ENCODE measurements at places on chromosomes 4 and X.

GRCh38 chrX:497186-498014, 110.7 kb upstream of the PPP2R3B start:
- DNase-seq: no peak
- H3K4me1 ChIP-seq: no peaks in the 10 kb centered on the region
- H3K36me3 ChIP-seq: no peaks in the 10 kb centered on the region
- H3K27me3 ChIP-seq: peaks cover 4% of the 10 kb centered on the region
- H3K4me3 ChIP-seq: no peak overlapping the region

DNA sequence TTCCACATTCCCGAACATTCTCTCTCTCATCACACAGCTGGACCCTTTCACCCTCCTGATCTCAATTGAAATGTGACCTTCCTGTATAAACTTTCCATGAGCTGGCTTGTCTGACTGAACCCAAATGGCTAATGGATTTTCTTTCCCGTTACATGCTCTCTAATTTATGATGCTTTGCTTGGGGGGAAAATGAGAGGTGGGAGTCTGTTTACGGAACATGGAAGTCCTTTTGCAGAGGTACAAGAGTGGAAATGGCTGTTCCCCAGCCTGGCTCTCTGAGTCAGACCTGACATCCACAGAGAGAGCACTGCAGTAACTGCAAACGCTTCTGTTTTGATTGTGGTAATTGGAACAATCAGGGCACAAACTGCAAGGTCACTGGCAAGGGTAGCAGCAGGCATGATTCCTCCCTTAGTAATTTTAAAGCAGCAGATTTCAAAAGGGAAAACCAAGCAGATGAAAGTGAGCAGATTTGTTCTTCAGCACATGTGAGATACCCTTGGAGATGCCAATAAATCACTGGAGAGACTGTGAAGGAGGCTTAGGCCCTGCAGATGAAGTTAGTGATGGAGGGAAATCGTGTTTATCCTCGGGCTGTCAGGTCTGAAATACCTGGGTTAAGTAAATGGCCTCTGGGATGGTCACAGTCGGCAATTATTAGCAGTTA, 83.9 kb downstream of the SNCA start:
- H3K4me1 ChIP-seq: no peaks in the 10 kb centered on the region
- H3K36me3 ChIP-seq: no peaks in the 10 kb centered on the region
- no peaks in the 10 kb centered on the region for H3K27me3 ChIP-seq
- H3K4me3 ChIP-seq: no peak overlapping the region
- DNase-seq: no peak
- peak overlapping the region; percentile 25 for H3K27ac ChIP-seq

GRCh38 chrX:43557792-43558191, 98.3 kb upstream of the MAOA start:
- H3K27me3 ChIP-seq: peaks cover 6% of the 10 kb centered on the region
- H3K27ac ChIP-seq: no peak overlapping the region
- no peak for DNase-seq

DNA sequence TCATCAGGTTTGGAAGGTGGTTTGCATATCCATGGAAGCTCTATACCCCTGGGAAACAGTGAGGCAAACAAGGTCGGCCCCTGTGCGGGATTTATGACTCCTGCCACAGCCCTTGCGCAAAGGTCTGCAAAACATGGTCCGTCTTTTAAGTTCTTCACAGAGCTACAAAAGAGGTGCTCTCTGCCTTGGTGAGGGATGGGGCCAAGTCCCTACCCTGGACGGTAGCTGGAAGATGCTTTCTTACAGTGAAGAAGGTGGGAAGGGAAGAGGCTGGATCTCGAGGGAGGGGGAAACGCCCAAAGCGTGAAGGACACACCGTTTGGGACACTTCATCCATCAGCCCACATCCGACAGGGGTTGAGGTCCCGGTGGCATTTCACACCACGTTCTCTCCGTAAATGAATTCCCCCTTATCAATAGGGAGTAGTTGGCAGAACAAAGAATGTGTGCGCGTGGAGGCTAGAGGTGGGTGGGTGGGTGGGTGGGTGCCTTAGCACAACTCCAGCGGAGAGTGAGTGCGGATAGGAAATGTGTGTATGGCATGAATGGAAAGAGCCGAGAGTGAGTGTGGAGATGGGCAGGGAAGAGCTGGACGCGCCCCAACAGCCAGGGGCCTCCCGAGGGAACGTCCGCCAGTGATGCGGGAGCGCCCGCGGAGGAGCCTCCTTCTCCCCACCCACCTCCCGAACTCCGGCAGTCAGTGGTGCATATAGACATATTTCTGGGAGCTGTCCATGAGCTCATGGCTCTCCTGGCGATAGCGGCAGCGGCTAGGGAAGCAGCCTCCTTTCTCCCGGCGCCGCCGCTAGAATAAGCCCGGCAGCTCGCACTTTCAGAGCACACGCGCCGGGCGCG, 68.3 kb downstream of the LARP7 start:
- H3K4me1 ChIP-seq: peaks cover 9% of the 10 kb centered on the region
- no peaks in the 10 kb centered on the region for H3K36me3 ChIP-seq
- no peak overlapping the region for H3K27ac ChIP-seq
- H3K4me3 ChIP-seq: peak overlapping the region; percentile 27

DNA sequence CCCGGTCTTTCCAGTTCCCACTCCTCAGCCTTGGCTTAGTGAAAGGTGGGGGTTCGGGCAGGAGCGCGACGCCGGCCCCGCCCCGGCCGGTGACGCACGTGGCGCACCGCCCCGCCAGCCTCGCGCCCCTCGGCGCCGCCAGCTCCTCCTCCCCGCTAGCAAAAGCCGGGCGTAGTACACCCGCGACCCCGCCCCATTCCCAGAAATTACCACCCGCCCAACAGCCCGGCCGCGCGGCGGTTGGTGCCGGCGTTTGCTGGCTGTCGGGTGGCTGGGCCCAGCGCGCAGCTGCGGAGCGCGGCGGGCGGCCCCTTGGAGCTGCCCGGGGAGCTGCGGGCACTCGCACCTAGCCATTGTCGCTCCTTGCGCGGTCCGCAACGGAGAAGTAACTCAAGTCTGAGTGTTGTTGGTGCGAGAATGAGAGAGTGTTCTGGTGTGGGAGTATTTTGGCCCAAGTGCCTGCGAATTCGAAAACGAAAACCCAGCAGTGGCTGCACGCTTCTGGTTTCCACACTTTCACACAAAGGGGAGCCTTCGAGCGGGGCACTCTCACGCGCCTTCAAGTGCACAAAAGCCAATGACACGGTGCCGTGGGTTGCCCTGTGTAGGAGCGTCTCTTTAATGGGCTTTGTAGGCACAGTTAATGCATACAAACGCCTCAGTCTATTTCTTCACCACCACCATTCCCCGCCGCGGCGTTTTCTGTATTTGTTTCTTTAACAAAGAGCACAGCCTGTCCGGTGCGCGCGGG, 1.0 kb upstream of the ELF2 start:
- peaks cover 18% of the 10 kb centered on the region for H3K4me1 ChIP-seq
- peak; percentile 92 for DNase-seq
- H3K4me3 ChIP-seq: peak overlapping the region; percentile 95
- H3K27me3 ChIP-seq: no peaks in the 10 kb centered on the region
- H3K27ac ChIP-seq: peak overlapping the region; percentile 100

GRCh38 chrX:63934791-63935190, 149.8 kb upstream of the ARHGEF9 start:
- H3K4me1 ChIP-seq: no peaks in the 10 kb centered on the region
- H3K27ac ChIP-seq: no peak overlapping the region
- no peaks in the 10 kb centered on the region for H3K27me3 ChIP-seq
- H3K36me3 ChIP-seq: no peaks in the 10 kb centered on the region
- no peak for DNase-seq

DNA sequence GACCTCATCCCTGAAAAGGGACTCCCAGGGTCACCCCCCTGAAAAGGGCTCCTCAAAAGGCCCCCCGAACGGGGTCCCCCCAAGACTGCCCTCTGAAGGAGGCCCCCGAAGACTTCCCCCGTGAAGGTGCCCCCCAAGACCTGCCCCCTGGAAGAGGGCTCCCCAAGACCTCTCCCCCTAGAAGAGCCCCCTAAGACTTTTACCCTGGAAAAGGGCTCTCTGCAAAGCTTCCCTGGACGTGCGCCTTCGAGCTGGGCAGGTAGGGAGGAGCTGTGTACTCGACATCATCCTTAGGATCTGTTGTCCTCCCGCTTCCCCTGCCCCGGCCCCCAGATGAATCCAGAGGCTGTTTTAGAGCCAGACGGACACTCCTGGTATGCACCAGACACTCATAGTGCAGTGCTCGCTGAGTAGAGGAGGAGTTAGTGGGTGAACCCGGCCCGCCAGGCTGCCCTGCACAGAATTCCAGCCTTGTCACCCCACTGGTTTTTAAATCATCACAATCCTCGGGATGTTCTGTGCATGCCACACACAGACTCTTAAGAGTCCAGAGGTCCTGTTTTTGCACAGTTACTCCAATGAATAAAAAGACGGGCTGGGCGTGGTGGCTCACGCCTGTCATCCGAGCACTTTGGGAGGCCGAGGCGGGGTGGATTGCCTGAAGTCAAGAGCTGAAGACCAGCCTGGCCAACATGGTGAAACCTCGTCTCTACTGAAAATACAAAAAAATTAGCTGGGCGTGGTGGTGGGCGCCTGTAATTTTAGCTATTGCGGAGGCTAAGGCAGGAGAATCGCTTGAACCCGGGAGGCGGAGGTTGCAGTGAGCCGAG, 5.7 kb upstream of the SLC25A6 start:
- H3K4me3 ChIP-seq: no peak overlapping the region
- no peaks in the 10 kb centered on the region for H3K27me3 ChIP-seq
- H3K4me1 ChIP-seq: peaks cover 6% of the 10 kb centered on the region
- H3K27ac ChIP-seq: no peak overlapping the region
- no peak for DNase-seq
- peaks cover 10% of the 10 kb centered on the region for H3K36me3 ChIP-seq

- H3K4me1 ChIP-seq: peaks cover 14% of the 10 kb centered on the region
- no peak for DNase-seq
- H3K4me3 ChIP-seq: peak overlapping the region; percentile 78
- no peaks in the 10 kb centered on the region for H3K27me3 ChIP-seq
These were observed 1.0 kb downstream of the HMGB2 start for GRCh38 chr4:173332963-173333657.

- no peak for DNase-seq
- no peaks in the 10 kb centered on the region for H3K4me1 ChIP-seq
- H3K27me3 ChIP-seq: no peaks in the 10 kb centered on the region
- no peak overlapping the region for H3K27ac ChIP-seq
These were observed 1.4 kb upstream of the C4orf50 start for GRCh38 chr4:6019316-6020263.

DNA sequence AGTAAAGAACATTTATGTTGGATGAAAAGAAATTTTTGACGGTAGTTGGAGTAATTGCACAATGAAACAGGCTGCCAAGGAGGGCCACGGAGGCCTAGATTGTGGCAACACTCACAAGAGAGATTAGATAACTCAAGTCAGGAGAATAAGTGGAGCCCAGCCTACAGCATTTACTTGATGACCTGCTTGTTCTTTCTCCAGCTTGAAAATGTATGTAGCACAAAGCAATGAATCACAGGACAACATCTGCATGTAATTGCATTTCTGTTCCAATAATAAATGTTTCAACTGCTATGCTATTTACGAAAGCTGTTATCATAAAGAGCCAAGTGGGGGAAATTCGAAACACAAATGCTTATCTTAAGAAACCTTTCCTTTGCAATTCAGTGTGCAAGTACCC, 221.2 kb upstream of the MID1 start:
- H3K27me3 ChIP-seq: no peaks in the 10 kb centered on the region
- no peak for DNase-seq
- H3K27ac ChIP-seq: no peak overlapping the region
- no peaks in the 10 kb centered on the region for H3K36me3 ChIP-seq
- no peak overlapping the region for H3K4me3 ChIP-seq

DNA sequence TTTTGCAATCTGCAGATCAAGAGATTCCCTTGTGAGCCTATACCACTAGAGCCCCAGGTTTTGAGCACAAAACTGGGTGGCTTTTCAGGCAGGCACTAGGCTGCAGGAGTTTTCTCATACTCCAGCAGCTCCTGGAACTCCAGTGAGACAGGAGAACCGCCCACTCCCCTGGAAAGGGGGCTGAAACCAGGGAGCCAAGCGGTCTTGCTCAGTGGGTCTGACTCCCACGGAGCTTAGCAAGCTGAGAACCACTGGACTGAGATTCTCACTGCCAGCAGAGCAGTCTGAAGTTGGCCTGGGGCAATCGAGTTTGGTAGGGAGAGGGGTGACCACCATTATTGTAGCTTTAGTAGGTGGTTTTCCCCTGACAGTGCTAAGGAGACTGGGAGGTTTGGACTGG, 313.8 kb upstream of the TEX13C start:
- no peak overlapping the region for H3K4me3 ChIP-seq
- no peaks in the 10 kb centered on the region for H3K27me3 ChIP-seq
- H3K27ac ChIP-seq: no peak overlapping the region
- no peak for DNase-seq
- no peaks in the 10 kb centered on the region for H3K36me3 ChIP-seq

GRCh38 chr4:68569466-68570121, 6.5 kb downstream of the UGT2B17 start:
- H3K27me3 ChIP-seq: no peaks in the 10 kb centered on the region
- DNase-seq: no peak
- no peaks in the 10 kb centered on the region for H3K36me3 ChIP-seq
- H3K4me3 ChIP-seq: no peak overlapping the region
- H3K27ac ChIP-seq: no peak overlapping the region

DNA sequence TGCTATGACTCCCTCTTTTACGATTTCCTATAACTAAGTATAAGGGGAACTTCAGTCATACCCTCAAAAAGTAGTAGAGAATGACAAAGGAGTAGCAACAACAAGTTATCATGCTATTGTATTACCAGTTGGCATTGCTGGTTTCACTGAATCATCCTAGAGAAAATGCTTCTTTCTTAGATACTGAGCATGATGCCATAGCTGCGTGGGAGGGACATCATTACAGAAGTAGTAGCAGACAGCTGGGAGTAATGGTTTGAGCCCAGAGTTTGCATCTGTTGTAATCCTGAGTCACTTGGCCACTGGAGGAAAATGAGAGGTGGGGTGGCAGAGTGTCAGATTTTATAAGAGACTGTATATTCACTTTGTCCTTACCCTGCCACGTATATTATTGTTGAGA, 38.6 kb downstream of the MTMR1 start:
- H3K36me3 ChIP-seq: peaks cover 41% of the 10 kb centered on the region
- H3K27ac ChIP-seq: no peak overlapping the region
- no peak overlapping the region for H3K4me3 ChIP-seq

GRCh38 chr4:104938624-104939023, 208.1 kb upstream of the TET2 start:
- H3K36me3 ChIP-seq: no peaks in the 10 kb centered on the region
- DNase-seq: no peak
- H3K4me1 ChIP-seq: no peaks in the 10 kb centered on the region
